ENCODE measurements at places on chromosomes 13 and 19. TPM values are rescaled to one million over a fixed set of nuclear protein-coding genes. Genes with fewer than 3 reads are reported as not detected.

The PSG6 gene
- not detected for total RNA-seq

The PLPPR3 gene
- not detected for total RNA-seq

DNA sequence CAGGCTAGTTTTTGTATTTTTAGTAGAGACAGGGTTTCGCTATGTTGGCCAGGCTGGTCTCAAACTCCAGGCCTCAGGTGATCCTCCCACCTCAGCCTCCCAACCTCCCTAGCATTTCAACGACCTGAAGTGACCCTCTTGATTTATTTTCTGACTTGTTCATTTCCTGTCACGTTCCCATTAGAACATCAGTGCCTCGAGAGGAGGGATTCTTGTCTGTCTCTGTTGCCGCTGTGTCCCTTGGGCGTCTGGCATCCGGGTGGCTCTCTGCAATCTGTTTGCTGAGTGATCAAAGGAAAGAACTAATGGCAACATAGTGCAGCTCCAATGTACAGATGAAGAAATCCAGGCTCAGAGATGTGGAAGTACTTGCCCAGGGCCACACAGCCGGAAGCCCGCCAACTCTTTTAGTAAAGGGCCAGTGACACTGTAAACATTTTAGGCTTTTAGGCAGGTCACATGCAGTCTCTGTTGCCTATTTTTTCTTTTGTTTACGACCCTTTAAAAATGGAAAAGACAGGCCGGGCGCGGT, 47.5 kb downstream of the NFIC start:
- DNase-seq = no peak
- H3K4me3 ChIP-seq = no peak overlapping the region
- H3K27ac ChIP-seq = no peak overlapping the region
- no peaks in the 10 kb centered on the region for H3K27me3 ChIP-seq
- no peaks in the 10 kb centered on the region for H3K4me1 ChIP-seq
- no peaks in the 10 kb centered on the region for H3K36me3 ChIP-seq

- H3K27me3 ChIP-seq = no peaks in the 10 kb centered on the region
- no peak overlapping the region for H3K4me3 ChIP-seq
- no peak for DNase-seq
- no peak overlapping the region for H3K27ac ChIP-seq
Measured at GRCh38 chr13:99800951-99801350, 170.6 kb downstream of the ZIC5 start.
